ENCODE measurements at places on chromosomes 2 and 18.

GRCh38 chr2:152436148-152436547 lies 101.2 kb downstream of the FMNL2 start:
- no peak for DNase-seq

GRCh38 chr2:205218056-205218455 lies 464.2 kb upstream of the NRP2 start:
- peak; percentile 52 for DNase-seq

DNA sequence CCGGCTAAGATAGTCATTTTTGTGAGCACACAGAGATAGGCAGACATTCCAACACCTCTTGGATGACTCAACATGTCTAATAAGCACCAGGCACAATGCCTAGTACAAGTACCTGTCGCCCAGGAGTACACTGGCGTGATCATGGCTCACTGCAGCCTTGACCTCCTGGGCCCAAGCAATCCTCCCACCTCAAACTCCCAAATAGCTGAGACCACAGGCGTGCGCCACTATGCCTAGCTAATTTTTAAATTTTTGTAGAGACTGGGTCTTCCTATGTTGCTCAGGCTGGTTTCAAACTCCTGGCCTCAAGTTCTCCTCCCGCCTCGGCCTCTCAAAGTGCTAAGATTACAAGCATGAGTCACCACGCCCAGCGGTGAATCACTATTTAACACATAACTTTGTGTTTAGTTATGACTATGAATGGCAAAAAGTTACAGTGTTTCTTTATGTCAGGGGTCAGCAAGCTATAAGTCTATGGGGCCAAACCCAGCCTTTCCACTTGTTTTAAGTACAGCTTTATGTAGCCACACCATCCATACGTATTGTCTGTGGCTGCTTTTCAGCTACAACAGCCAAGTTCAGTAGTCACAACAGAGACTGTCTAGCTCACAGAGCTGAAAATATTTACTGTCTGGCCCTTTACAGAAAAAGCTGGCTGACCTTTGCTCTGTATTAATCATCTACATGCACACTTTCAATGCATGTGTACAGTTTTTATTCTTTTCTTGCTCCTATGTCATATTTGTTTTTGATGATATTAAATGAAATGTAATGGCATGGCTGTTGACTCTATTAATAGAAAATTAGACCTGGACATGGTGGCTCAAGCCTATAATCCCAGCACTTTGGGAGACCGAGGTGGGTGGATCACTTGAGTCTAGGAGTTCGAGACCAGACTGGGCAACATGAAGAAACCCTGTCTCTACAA lies 18.7 kb downstream of the ORC2 start:
- DNase-seq = peak; percentile 68

- no peak for DNase-seq
Measured at GRCh38 chr2:216113572-216113971, 4.4 kb downstream of the XRCC5 start.

GRCh38 chr2:200742426-200742825 lies 69.3 kb upstream of the BZW1 start:
- DNase-seq = peak; percentile 81

- no peak for DNase-seq
Measured at GRCh38 chr2:20624156-20624883, 26.6 kb downstream of the HS1BP3 start.

- DNase-seq = no peak
Measured at GRCh38 chr2:185567940-185568339, 170.7 kb upstream of the FSIP2 start.

GRCh38 chr18:35804377-35804776 lies 168.1 kb upstream of the RMP24 start:
- no peak for DNase-seq

DNA sequence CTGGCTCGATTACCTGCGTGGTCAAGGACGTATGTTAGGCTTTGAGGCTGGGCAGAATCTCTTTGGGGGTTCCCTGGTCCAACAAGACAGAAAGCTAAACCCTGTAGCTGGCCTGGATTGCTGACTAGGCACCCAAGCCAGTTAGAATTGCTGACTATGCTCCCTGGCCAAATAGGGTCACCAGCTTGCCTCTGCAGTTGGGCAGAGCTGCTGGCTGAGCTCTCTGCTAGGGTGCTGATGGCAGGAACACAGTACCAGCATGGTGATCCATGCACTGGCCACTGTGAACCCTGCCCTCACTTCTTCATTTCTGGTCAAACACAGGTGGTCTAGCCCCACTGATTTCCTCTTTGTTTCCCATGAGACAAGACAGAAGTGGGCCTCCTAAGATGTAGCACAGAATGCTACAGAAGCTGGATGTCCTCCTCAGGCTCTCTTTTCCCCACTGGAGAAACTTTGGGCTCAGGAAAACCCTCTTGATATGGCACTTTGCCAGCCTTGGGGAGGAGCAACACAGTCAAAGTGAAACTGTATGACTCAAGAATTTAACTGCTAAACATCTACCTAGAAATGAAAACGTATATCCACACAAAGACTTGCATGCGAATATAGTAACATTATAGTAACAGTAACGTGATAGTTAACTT lies 20.8 kb downstream of the SP140L start:
- DNase-seq = no peak

DNA sequence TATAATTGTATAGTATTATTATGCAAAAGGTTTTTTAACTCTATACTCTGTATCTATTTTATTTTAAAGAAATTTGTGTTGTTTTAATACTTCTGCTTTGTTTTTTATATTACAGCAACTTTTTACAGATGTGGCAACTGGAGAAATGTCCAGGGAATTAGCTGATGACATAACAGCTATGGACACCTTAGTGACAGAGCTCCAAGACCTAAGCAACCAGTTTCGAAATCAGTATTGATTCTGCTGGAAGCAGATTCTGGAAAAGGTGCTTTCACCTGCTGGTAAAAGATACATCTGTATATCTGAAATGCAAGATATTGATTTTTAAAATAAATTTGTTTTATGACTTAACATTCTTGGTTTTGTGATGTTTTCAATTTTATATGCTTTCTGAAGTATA lies 126.1 kb upstream of the LTBP1 start:
- DNase-seq = no peak

DNA sequence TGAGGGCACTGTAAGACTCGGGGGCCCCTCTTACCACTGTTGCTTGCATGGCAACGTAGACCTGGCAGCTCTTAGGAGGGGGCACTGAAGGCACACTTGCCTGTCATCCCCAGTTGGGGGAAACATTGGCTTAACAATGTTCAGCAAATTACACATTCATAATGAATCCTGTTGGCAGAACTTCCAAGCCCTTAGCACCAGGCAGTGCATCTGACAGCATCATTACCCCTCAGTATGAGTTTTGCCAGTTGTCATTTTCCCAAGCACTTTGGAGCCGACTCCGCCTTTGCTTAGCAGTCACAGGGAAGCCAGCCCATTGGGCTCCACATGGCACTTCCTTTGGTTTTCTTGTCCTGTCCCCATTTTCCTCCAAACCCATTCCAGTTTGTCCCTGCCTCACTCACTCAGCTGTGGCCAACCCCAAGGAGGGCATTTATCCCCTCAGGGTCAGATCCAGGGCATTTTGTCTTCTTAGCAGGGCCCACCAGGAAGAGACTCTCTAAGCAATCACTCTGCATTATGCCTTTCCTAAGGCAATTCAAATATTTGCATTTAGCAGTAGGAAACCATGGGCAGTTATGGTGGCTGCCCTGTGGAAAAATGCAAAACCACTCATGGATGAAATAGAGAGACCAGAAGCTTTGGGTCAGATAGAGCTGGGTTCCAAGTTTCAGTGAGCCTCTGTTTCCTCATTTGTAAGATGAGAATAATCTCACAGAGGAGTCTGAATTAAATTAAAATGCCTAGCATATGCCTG lies 73.9 kb downstream of the VSNL1 start:
- no peak for DNase-seq

DNA sequence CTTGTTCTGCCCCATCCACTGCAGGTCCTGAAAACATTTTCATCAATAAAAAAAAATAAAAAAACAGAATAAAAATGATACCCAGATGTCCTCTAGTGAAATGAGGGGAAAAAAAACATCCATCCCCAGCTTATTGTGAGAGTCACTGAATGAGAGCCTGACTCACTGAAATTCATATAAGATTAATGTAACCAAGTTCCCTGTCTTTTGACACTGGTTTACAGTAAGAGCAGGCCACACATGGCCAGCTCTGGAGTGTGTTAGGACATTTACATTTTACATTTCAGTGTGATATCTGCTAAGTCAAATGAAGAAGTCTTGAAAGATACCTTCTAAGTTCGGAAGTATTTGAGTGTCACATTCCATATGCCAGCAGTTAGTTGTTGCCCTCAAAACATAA lies 21.1 kb upstream of the IL18R1 start:
- no peak for DNase-seq

GRCh38 chr2:241376808-241377207 lies 20.7 kb downstream of the FARP2 start:
- no peak for DNase-seq

DNA sequence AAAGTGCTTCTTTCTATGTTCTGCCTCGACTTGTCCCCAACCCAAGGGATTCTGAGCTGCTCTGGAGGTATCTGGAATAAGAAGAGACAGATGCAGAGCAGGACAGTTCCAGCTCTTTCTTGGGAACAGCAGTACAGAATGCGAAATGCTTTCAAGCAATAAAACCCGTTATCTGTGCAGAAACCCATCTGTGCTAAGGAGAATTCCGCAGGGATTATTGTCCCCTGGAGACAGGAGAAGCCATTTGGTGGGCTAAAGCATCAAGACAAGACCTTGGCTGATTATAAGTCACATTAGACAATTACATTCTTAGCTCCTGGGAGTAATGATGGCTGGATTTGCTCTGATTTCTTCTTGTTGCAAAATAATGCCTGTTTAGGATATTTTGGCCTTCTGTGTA lies 185.4 kb upstream of the GLI2 start:
- no peak for DNase-seq

- peak; percentile 45 for DNase-seq
Measured at GRCh38 chr18:45657357-45658335, 42.4 kb downstream of the SLC14A2 start.

GRCh38 chr2:75564026-75564688 lies 3.4 kb upstream of the EVA1A start:
- DNase-seq = no peak

- no peak for DNase-seq
Measured at GRCh38 chr2:238726670-238727584, 121.0 kb upstream of the TWIST2 start.

GRCh38 chr18:73690222-73690621 lies 457.4 kb downstream of the FBXO15 start:
- no peak for DNase-seq

DNA sequence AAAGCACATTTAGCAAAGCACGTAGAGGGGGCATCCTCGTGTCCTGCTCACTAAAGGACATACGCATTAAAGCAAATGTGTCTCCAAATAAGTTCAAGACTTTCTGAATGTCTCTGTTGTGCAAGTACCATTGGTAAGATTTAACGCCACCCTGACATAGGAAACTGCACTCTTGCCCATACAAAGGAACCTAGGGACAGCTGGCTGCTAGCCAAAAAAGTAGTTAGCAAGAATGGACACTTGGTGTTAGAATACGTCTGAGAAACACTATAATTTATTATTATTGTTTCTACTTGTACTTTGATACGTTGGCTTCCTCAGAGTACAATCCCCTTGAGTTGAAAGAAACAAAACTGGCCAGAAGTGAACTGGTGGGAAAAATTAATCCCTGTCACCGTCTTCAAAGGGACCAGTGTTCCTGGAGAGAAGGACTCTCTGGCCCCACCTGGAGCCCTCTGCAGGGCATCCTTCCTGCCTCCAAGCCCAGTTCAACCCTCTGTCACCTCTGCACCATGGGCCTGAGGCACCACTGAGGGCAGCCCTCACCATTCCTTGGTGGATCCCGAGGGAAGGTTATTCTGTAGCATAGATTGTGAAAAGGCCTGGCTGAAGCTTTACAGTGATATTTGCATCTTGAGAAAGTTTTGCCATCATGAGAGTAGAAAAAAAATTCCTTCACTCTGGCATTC lies 51.4 kb upstream of the APCDD1 start:
- DNase-seq = no peak

GRCh38 chr2:2698182-2699120 lies 367.4 kb upstream of the MYT1L start:
- DNase-seq = no peak

DNA sequence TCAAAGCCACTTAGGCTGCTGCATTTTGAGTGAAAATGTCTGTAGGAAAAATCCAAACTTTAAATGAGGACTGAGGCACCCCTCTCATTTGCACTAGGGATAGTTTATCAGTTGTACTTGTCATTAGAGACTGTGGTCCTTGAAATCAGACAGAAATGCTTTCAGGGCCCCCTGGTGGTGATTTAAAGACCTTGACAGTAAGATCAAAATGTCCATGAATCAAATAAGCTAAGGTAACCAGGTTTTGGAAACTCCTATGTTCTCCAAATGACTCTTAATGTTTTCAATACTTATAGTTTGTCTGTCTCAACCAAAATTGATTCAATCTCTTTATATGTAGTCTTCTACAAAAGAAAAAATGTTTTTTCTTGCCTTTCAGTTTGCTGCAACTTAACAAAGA lies 28.8 kb upstream of the DDX18 start:
- DNase-seq = peak; percentile 15

- no peak for DNase-seq
Measured at GRCh38 chr2:23480957-23481797, 96.2 kb downstream of the KLHL29 start.

GRCh38 chr2:28809927-28810326 lies 707 bp upstream of the SPDYA start:
- no peak for DNase-seq

- no peak for DNase-seq
Measured at GRCh38 chr2:152492131-152492530, 157.2 kb downstream of the FMNL2 start.

DNA sequence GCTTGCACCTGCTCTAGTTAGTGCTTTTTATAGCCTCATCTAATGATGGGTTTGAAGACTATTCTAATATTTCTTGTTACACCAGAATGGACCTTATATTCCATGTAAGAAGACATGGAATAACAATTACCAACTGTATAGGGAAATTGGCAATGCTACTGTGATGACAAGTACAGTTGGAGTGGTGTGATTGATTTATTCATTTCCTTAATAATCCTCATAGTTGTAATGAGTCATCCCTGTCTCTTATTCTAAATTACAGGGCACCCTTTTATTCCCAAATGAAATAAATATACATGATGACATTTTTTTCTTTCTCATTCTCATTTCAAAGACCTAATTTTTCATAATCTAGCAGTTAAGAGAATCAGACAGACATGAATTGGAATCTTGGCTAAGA lies 18.3 kb upstream of the TLK1 start:
- DNase-seq = no peak

GRCh38 chr18:55124078-55124763 lies 165.0 kb upstream of the CCDC68 start:
- peak; percentile 76 for DNase-seq

- no peak for DNase-seq
Measured at GRCh38 chr18:61589053-61589723, 256.0 kb downstream of the CDH20 start.

- DNase-seq = no peak
Measured at GRCh38 chr18:26320686-26321085, 94.4 kb downstream of the TAF4B start.

All from stromal cell of bone marrow (primary cell).